ENCODE measurements at places on chromosomes 13 and 19. TPM values are rescaled to one million over a fixed set of nuclear protein-coding genes. Genes with fewer than 3 reads are reported as not detected.

Gene CPB2
- not detected for total RNA-seq

GRCh38 chr13:90415902-90416301 is 931.6 kb upstream of the MIR17HG start:
- DNase-seq: no peak

Gene USF2
- total RNA-seq: 37.2 TPM

DNA sequence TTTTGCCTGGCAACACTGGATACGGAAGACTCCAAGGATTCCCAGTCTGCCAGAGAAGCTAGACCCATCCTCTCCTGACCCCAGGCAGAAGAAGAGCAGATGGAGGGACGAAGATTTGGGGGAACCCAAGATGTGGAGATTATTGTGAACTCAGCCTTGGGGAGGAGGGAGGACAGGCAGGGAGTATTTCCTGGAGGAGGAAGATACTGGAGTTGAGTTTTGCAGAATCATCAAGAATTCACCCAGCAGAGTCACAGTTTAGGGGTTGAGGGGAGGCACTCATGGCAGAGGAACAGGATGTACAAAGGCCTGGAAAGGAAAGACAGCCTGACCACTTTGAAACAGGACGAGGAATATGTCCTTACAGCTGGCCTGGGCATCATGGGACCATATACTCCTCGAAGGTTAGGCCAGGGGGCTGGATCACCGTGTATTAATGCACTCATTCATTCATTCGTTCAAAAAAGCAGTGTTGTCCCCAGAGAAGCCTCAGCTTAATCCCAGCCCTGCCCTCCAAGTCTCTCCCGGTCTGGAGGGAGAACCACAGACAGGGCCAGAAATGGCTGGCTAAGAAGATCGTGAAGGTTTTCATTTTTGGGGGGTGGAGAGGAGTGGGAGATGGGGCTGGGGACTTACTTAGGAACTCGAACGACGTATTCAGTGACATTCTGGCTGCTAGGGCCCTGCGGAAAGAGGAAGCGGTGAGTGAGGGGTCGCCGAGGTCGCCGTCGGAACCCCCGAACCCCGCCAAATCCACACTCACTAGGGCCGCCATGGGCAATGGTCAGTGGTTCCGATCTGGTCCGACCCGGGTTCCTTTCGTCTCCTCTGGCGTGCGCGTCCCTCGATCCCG is 517 bp downstream of the GTF2F1 start:
- DNase-seq: no peak

DNA sequence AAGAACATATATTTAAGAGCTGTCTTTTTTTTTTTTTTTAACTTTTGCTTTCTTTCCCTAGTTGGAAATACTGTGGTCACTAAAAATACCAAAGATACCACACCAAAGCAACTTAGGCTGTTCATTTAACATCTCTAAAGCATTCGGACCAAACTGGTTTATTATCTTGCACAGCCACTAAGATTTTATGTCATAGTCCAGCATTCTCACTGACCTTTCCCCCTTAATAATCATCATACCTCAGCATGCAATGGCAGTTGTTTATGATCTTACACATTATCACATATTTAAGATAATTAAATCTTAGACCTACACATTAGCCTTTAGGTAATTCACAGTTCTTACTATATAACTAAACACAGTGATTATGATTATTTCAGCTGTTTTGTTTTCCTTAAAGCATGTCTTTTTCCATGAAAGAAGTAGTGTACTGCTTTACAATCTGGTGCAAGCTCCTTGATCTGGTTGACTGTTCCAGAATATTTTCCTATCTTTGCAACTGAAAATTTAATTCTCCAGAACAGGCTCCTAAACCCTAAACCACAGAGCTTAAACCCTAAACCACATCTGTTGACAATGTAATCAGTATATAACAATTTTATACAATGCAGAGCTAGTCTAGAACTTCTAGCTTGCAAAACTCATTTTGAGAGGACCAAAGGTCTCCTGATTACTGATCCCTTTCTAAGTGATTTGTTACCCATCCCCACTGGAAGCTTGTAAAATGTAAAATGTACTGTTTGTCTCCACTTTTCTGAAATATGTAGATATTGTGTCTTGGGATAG is 74.2 kb downstream of the CDK8 start:
- DNase-seq: no peak

DNA sequence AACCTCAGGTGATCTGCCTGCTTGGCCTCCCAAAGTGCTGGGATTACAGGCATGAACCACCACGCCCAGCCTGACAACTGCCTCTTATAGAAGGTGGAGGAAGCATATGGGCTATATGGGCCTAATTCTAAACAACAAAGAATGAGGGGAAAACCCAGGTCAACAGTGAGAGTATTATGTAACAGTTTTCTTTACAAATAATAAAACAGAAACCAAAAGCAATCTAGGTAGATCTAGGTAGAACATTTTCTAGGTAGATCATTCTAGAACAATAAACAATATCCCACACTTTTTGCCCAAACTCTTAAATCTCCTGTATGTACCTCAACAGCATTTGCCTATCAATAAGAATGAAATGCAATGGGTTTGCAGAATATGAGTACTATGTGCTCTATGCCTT is 267.4 kb downstream of the ABCC4 start:
- DNase-seq: no peak

Measured in spinal cord (tissue), 10 donors.